M059J (cell line): ENCODE measurements at places on chromosomes 4 and X. TPM values are rescaled to one million over a fixed set of nuclear protein-coding genes. Genes with fewer than 3 reads are reported as not detected.

- no peak for DNase-seq
Measured at GRCh38 chr4:107600983-107601382, 119.1 kb downstream of the PAPSS1 start.

DNA sequence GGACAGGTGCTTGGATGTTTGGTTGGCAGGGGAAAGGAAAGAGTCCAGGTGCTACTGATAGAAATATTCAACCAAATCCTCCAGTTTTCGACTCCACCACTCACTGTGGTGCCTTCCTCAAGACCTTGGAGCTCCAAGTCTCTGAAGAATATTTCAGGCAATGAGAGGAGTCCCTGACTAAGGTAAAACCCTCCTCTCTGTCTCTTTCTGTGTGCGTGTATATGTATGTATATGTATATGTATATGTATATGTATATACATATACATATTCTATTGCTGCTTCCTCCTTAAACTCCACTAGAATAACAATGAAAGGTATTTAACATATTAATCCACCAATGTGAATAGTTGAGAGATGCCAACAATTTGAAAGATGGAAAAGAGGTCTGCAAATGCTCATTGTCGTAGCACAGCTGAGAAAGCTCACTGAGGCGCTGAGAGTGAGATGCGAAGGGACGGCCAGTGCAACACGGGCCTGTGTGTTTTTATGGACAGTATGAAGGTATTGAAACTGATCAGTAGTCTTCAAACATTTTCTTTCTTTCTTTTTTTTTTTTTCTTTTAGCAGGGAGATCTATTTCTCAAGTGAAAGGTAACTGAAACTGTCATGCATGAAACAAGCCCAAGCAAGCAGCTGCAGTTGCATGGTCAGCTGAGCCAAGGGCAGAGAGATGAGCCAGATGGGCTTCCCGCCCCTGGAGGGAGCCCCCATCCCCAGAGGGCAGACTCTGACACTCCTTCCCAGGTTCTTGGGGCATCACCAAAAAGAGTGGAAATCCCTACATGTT lies 41.1 kb upstream of the HS3ST1 start:
- DNase-seq, result no peak

DNA sequence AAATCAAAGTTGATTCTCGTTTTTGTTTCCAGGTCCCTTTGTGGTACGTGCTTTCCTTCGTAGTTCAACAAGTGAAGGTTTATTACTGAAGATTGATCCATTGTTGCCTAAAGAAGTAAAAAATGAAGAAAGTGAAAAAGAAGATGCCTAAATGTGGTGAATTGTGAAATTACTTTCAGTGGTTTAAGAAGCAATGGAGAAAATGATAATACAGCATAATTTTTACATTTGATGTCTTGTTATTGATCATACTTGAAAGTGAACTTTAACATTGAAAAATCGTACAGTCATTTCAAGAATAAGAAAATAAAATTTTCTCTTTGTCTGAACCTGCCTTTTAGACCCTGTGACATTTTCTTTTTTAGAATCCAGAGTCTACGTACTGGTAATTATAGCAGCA lies 89.8 kb downstream of the MRPL1 start:
- DNase-seq, result no peak

GRCh38 chrX:111244235-111244750 lies 26.0 kb downstream of the CAPN6 start:
- DNase-seq, result peak; percentile 8

- peak; percentile 20 for DNase-seq
Measured at GRCh38 chr4:34422472-34423175, 1821.7 kb downstream of the ARAP2 start.

GRCh38 chr4:172998527-172999469 lies 169.8 kb upstream of the GALNT7 start:
- DNase-seq, result peak; percentile 41

DNA sequence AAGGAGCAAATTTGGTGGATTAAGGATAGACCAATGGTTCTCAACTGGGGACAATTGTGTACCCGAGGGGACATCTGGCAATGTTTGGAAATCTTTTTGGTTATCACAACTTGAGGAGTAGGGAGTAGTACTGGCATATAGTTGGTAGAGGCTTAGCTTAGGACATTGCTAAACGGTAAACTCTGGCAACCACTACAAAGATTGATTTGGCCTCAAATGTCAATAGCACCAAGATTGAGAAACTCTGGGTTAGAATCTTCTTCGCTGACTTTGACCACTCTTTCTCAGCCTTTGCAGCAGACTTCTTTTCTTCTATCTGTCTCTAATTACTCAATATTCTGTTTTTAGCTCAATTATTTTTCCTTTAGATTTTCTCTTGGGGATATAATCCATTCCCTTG lies 1.5 kb upstream of the NBDY start:
- no peak for DNase-seq

The GAGE12J gene
- total RNA-seq, result not detected in 2 replicates

The RNF212 gene
- 24.1 and 25.2 TPM in 2 replicates for total RNA-seq

DNA sequence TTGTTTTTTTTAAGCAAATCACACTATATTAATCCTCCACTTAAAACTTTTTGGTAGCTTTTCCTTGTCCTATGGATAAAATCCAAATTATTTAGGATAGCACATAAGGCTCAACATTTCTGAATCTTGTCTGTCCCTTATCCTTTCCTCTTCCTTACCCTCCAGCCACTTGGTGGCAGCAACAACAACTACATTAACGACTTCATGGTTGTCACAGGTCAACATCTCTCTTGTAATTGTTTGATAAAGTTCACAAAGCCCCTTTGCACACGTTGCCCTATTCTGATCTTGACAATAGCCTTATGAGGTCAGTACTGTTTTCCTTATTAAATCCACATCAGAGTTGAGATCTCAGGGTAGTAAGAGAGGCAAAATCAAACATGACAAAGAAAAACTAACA lies 269.0 kb upstream of the PABPC4L start:
- peak; percentile 38 for DNase-seq

The UGT8 gene
- total RNA-seq, result 0.10 and 0.39 TPM in 2 replicates

The COX7B2 gene
- total RNA-seq, result 7.4 TPM in 1 of 2 replicates, not detected in the other

The PITX2 gene
- 7.8 and 15.1 TPM in 2 replicates for total RNA-seq

The HDX gene
- 4.3 and 6.3 TPM in 2 replicates for total RNA-seq

- no peak for DNase-seq
Measured at GRCh38 chr4:78528327-78528726, 23.2 kb upstream of the ANXA3 start.

The TCEAL6 gene
- total RNA-seq, result not detected in 2 replicates

GRCh38 chrX:49993661-49994060 lies 71.3 kb downstream of the CLCN5 start:
- no peak for DNase-seq

GRCh38 chr4:932713-933070 lies 432 bp downstream of the TMEM175 start:
- DNase-seq, result no peak

The MAGEA12 gene
- 13.4 and 15.5 TPM in 2 replicates for total RNA-seq

DNA sequence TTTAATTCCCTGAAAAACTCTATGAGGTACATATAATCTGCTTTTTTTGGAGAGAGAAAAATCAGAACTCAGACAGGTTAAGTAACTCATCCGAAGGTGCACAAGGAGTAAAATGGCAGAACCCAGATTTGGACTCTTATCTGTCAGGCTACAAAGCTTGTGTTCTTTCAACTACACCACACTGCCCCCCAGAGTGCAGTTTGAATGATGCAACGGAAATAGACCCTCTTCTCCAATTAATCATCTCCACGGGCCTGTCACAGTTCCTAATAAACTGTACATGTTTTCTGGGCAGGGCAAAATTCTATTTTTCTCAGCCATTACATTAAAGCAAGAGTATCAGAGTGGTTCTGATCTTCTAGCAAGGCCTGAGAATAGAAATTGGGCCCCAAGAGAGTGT lies 35.3 kb upstream of the DCX start:
- peak; percentile 13 for DNase-seq

The PLXNB3 gene
- 1.2 and 2.2 TPM in 2 replicates for total RNA-seq

The FAM9B gene
- not detected in 2 replicates for total RNA-seq

The RHOXF2 gene
- total RNA-seq, result not detected in 2 replicates

DNA sequence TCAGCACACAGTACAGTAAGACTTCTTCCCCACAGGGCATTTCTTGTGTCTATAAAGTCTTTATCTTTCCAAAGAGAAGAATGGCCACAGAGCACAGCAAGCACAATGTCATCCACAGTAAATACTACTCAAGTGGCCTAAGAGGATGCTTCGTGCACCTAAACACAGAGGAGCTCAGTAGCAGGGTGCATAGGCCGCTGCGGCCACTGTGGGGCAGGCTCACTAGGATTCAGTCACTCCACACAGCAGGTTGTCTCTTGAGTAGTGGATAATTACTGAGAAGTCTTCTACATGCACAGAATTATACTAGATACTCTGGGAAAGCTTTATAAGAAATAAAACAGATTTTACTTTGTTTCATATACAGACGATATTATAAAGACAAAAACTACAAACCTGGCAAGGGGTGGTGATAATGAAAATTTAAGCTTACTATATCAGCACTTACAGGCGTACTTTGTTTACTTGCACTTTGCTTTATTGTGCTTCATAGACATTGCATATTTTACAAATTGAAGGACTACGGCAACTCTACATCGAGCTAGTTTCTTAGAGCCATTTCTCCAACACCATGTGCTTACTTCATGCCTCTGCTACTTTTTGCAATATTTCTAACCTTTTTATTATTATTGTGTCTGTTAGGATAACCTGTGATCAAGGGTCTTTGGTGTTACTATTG lies 78.5 kb downstream of the PRDM5 start:
- no peak for DNase-seq

DNA sequence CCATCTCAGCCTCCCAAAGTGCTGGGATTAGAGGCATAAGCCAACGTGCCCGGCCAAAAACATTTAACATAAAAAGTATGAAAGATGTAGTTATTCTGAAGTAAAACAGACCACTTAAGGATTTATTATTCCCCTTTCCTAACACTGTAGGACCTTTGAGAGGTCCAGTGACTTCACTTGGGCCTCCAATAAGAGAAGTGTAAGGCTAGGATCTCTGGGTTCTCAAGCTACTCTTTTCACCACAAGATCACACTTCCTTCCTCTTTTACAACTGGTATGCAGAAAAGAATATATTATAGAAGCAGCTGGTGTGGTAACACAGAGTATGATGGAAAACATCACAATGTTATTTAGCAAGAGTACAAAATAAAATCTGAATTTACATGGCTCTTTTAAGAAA lies 30.2 kb upstream of the CCNG2 start:
- DNase-seq, result no peak

The PNMA6F gene
- not detected in 2 replicates for total RNA-seq

The SSX4 gene
- not detected in 2 replicates for total RNA-seq

DNA sequence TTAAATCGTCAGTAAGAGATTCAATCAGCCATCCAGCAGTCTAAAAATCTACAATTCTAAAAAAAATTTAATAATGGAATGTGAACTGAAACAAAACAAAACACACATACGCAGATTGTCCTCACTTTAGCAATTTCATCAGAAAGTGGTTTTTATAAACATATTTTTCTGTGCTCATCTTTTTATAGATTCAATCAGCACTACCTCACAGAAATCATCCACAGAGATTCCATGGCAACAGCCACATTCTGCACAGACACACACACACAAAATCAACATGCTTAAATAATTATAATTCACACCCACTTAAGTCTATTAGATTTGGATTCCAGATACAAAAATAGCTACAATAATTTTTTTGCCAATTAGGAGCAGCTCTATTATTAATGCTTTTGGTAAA lies 149.0 kb upstream of the KCNIP4 start:
- no peak for DNase-seq

DNA sequence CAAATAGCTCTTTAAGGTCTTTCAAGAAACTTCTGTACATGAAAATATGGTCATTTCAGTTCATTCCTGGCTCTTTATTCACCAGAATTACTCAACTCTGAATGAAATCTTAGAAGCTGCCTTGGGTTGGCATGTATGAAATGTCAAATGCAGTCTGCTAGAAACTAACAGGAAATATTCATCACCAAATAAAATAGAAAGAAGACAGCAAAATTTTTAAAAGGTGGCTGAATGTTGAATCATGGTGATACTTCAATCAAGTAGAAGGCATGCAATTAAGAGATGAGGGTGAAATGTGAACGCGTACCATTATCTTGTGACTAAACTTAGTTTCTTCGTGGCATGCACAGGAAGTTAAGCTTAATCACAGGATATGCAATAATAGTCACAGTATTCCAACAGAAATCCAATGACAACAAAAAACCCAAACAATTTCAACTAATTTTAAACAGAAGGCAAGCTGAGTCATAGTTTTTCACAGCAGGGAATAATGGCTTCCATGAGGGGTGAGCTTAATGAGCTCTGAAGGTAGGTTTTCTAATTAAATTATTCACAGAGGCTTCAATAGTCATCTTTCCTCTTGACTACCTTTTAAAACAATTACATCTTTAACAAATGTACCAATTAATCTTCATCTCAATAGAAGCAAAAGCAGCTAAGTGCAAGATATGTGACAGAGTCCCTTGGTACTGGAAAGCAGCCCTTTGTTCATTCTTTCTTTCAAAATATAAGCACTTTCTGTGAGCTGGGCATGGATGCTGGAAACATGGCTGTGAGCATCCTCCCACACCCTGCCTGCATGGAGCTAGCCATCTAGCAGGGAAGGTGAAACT lies 44.5 kb downstream of the SCFD2 start:
- peak; percentile 87 for DNase-seq

DNA sequence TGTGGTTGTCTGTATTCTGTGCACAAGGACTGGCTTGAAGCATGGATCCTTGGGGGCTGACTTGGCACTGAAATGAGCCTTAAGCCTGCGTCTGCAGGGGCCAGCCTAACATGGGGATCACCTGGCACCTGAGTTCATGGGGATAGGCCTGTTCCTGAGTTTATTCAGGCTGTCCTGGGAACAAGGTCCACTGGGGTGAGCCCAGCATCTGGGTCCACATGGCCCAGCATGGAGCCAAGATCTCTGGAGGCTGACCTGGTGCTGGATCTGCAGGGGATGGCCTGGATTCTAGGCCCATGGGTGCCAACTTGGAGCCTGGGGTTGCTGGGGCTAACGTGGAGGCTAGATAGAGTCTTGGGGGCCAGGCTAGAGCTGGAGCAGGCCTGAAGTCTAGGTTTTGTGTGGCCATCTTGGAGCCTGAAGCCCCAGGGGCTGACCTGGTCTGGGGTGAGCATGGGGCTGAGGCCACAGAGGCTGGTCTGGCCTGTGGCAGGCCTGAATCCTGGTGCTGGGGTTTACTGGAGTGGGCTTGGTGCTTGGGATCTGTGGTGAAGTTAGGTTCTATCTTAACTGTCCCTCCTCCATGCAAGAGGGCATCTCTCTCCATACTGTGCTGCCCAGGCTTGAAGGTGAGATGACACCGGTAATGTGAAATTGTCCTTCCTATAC lies 652 bp upstream of the KLKB1 start:
- no peak for DNase-seq

- no peak for DNase-seq
Measured at GRCh38 chrX:145687146-145687545, 130.5 kb upstream of the SLITRK2 start.

GRCh38 chrX:68994135-68994890 lies 165.5 kb downstream of the EFNB1 start:
- no peak for DNase-seq
